ENCODE measurements at places on chromosomes 11 and 22.

- DNase-seq: peak; percentile 20
Measured at GRCh38 chr11:121420398-121420797, 31.7 kb upstream of the SORL1 start.

GRCh38 chr11:34184505-34185015 lies 79.1 kb downstream of the NAT10 start:
- DNase-seq: no peak

DNA sequence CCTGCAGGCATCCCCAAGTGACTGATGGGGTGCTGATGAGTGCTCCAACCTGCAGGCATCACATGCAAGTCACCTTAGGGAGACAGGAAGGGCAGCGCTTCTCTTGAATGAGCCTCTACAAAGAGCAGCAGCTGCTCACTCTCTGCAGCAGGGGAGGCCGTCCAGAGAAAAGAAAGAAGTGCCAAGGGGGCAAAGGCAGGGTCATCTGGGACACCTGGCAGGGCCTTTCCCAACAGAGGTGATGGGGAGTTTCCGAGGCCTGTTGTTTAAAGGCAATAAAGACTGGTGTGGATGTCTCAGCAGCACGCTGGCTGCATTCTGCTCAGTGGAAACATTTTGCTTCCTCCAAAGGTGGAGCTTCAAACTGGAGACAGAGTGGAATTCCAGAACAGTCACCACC lies 113.7 kb downstream of the ETS1 start:
- no peak for DNase-seq

DNA sequence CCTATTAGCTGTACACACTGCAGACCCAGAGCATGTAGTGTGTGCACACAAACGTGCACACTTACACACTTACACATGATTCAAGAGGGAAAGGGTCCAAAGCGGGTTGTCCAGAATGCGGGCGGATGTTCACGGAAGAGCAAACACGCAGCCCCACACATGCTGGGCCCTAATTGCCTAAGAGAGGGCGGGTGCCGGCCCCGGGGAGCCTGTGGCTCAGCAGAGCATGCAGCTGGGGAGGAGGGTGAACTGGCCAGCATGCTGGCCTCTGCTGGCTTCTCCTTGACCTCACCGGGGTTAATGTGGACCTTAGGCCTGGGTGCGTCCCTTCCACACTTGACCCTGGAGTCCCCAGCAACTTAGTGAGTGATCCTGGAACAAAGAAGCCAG lies 816.3 kb downstream of the BRD1 start:
- no peak for DNase-seq

GRCh38 chr11:116742104-116742503 lies 30.7 kb downstream of the BUD13 start:
- no peak for DNase-seq

DNA sequence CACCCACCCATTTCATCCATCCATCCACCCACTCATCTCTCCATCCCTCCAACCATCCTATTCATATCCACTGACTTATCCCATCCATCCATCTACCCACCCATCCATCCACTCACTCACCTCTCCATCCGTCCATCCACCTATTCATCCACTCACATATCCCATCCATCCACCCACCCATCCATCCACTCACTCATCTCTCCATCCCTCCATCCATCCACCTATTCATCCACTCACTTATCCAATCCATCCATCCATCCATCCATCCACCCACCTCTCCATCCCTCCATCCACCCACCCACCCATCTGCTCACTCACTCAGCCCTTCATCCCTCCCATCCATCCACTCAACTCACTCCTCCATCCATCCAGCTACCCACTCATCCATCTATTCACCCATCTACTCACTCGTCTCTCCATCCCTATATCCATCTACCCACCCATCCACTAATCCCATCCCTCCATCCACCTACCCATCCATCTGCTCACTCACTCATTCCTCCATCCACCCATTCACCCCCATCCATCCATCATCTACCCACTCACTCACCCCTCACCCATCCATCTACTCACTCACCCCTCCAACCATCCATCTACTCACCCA lies 36.2 kb downstream of the TRMU start:
- DNase-seq: no peak

DNA sequence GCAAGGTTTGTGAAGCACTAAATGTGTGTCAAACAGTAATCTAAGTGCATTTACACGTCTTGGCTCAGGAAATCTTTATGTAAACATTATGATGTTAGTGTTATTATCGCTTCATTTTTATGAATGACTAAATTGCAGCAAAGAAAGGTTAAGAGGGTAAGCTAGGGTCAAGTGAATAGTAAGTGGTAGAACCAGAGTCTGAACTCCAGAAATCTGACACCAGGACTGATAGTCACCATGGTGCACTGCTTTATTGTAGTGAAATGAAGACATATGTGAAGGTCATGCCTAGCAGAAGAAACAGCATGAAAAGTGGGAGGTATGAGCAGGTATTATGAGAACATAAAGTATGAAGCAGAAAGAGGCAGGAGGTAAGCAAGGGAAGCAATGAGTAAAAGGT lies 368.7 kb upstream of the TENM4 start:
- no peak for DNase-seq

DNA sequence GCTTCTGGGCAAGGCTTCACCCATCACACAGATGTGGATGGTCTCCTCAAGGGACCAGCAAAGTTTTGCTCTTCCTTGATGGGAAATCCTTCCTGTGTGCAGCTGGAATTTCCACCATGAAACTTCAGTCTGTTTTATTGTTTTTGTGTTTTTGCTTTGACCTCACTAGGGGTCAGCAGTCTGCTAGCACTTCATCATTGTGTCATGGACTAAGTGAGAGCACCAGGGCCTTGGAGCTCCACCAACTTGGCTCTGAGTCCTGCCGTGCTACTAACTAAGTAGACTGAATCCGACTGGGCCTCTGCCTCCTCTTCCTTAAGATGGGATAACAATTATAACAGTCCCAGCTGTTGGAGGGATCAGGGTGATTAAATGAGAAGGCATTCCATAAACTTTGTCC lies 305.8 kb upstream of the NCAM1 start:
- DNase-seq: no peak

- DNase-seq: no peak
Measured at GRCh38 chr11:129637473-129637872, 178.2 kb upstream of the TMEM45B start.

DNA sequence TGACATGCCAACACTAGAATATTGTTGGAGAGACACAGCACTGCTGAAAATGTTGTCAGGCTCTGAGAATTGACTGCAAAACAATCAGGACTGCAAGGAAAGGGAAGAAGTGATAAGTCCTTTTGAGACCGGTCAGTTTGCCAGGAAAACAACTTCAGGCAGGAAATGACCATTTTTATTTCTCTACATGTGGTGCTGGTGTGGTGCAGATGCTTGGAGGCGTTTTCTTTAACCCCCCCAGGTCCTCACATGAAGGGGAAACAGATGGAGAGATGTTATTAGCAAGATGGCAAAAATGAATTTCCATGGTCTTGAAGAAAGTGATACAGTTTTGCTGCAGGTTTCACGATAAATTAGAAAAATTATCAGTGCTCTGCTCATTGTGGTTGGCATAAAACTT lies 5.7 kb downstream of the AP2A2 start:
- no peak for DNase-seq

- no peak for DNase-seq
Measured at GRCh38 chr22:24893341-24894070, 53.0 kb downstream of the LHFPL7 start.

DNA sequence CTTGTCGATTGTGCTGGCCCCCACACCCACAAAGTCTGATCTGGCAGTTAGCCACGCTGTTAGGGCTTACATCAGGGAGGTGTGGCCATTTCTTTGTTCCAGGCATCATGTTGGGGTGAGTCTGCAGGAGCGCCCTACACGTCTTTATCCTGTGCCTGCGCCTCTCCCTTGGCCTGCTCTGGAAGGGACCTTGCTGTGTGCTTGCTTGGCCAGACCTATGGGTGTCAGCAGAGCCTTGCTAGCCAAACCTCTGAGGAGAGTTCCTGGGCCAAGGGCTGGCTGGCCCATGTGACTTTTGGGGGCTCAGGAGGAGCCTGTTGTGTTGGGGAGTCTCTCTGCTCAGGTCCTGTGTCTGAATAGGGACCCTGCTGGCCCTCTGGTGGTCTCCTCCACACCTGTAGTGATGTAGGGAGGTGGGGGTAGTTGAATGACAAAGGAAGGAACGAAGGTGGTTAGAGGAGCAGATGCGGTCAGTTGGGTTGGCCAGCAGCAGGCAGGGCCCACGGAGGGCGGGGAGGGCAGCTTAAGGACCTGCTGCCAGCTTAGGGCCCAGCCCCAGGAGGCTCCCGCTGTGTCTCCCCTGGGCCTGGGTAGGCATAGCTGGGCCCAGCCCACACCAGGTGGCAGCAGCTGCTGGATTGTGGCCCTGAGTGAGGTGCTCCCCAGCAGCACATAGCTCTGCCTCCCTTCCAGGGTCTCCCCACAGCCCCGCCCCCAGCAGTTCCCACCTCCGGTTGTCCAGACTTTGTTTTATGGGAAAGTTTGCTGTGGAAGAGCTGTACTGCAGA lies 7.9 kb downstream of the PPIL2 start:
- DNase-seq: no peak

GRCh38 chr22:24140357-24140756 lies 40.9 kb upstream of the SUSD2 start:
- DNase-seq: no peak

DNA sequence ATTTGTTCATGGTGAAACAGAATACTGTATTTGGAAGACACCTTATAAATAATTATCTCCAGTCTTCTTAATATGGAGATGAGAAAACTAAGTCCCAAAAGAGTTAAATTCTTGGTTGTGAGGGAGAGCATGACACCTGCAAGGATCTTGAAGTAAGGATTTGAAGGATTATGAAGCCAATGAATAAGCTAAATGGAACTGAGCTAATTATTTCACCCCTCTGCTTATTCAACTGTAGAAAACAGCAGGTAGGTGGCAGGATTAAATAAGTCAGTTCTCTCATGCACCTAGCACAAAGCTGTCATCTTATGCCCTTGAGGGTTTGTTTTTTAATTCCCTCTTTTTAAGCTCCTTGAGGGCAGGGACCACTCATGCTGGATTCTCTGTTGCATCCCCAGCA lies 457.3 kb downstream of the ETS1 start:
- DNase-seq: no peak

- no peak for DNase-seq
Measured at GRCh38 chr11:96278039-96278897, 64.7 kb downstream of the MAML2 start.

GRCh38 chr22:22130953-22131608 lies 113.5 kb upstream of the VPREB1 start:
- no peak for DNase-seq

GRCh38 chr11:73152861-73153483 lies 10.9 kb upstream of the FCHSD2 start:
- peak; percentile 75 for DNase-seq

DNA sequence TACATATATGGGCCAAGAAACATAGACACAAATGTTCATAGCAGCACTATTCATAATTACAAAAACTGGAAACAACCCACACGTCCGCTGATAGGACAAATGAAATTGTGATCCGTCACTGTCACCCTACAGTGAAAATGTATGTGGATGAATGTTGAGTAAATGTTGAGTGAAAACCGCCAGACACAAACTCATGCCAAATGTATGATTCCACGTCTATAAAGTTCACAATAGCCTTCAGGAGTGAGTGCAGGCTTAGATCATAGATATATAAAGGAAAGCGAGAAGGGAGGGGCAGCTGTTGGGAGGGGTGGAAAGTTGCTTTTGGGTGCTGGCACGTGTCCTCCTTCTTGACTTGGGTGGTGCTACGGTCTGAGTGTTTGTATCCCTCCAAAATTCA lies 33.6 kb downstream of the DBX1 start:
- DNase-seq: no peak

DNA sequence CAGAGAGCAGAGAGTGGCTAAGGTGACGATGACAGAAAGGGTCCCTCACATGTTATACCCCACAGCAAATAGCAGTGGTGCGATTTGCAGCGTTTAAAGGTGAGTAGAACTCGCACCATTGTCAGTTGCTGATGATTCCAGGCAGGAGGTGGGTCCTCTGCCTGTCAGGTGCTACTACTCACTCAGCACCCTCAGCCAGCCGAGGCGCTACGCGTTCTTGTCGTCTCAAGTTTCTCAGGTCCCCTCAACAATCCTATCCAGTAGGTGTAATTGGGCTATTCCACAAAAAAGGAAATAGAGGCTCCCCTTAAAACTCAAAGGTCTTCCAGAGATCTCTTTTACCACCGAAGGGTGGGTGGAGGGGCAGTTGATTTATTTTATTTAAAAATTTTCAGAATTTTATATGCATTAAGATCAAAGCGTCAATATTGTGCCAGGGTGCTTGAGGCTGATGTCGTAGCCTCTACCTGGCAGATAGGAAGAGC lies 18.3 kb downstream of the ELF5 start:
- no peak for DNase-seq

GRCh38 chr11:27194976-27195375 lies 154.4 kb downstream of the BBOX1 start:
- DNase-seq: no peak

- no peak for DNase-seq
Measured at GRCh38 chr11:34314936-34315335, 42.9 kb downstream of the ABTB2 start.

DNA sequence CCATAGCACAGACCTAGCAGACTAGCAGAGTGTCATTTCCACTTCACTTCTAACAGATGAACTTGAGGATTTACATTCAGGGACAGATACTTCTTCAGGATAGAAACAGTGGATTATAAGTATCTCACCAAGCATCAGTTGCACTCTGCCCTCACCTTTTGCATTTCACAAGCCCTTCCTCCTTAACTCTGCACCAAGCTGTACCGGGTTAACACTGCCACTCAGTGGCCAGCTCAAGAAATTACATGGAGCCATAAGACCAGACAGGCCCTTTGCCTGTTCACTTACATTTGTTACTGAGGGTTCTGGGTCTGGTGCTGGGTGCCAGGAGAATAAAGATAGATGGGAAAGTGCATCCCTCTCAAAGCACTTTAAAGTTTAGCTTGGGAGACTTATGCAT lies 309.8 kb downstream of the SHANK2 start:
- DNase-seq: no peak

GRCh38 chr22:24060375-24060788 lies 49.3 kb downstream of the CABIN1 start:
- no peak for DNase-seq

DNA sequence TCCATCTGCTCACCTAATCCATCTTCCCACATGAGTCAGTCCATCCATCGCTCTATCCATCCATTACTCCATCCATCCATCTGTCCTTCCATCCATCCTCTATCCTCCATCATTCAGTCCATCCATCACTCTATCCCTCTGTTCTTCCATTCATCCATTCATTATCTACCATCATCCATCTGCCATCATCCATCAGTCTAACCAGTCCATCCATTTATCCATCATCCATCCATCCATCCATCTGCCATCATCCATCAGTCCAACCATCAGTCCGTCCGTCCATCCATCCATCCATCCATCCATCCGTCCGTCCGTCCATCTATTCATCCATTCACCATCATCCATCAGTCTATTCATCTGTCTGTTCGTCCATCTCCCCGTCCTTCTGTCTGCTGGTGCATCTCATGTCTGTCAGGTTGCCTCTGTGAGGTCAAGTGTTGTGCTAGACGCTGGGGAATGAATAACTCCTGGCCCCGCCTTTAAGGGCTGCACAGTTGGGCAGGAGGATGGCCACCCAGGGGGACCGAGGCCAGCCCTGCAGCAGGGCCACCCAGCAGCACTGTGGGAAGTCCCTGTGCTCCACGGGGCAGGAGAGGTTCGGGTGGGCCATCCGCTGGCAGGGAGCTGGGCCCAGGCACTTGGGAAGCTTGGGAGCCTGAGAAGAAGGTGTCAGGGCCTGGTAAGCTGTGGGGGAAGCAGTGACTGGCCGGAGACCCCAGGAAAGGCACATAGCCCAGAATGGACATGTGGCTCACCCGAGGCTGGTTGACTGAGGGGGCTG lies 137.1 kb downstream of the CTTN start:
- DNase-seq: no peak

GRCh38 chr22:24437741-24438328 lies 10.4 kb downstream of the ADORA2A start:
- no peak for DNase-seq

All from activated CD4-positive, alpha-beta memory T cell treated with anti-CD3 and anti-CD28 coated beads, Interleukin-2, amount 10 ng/mL, durations not matched to agents 7 days and 5 days (primary cell).